ENCODE measurements at places on chromosomes 1 and 21. TPM values are rescaled to one million over a fixed set of nuclear protein-coding genes. Genes with fewer than 3 reads are reported as not detected.

GRCh38 chr1:216832192-216832591, 109.0 kb upstream of the ESRRG start:
- no peak for DNase-seq

DNA sequence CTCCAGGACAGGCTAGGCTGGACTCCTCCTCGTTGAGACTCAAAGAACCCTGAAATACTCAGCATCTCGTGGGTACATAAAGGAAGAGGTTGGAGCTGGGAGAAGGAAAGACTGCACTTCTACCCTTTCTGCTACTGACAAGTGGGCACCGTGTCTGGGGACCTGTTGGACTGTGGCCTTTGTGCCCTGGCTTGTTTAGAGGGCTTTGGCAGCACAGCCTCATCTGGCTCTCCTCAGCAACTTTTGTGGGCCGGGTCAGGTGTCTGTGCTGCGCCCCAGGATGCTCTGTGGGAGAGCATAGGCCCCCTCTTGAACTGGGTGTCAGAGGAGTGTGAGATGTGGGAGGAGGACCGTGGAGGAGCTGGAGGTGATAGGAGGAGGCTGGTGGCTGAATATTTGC, 142.4 kb downstream of the FCRL5 start:
- DNase-seq = no peak

GRCh38 chr1:205962821-205963221, 19.6 kb upstream of the SLC26A9 start:
- peak; percentile 58 for DNase-seq

DNA sequence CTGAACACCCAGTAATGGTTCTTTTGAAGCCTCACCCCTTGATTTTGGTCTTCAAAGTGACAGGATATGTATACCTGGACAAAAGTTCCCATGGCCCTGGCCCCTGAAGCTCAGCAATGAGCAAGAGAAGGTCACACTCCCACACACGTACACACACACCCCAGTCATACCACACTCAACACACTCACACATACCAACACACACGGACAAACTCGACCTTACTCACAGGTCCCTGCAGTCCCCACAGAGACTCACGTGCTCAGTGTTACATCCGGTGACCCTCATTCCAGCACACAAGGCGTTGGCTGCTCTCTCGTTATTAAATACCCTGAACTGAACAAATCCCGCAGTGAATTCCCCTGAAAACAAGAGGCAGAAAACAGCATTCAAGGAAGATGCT, 5.9 kb downstream of the ITLN1 start:
- no peak for DNase-seq

The CSF1 gene
- 87.0 TPM for total RNA-seq

GRCh38 chr1:31502253-31502652, 74.1 kb upstream of the TINAGL1 start:
- no peak for DNase-seq

GRCh38 chr1:88029142-88029541, 654.9 kb upstream of the PKN2 start:
- peak; percentile 33 for DNase-seq

The ZZZ3 gene
- 117 TPM for total RNA-seq
